ENCODE measurements at places on chromosomes 4 and X.

DNA sequence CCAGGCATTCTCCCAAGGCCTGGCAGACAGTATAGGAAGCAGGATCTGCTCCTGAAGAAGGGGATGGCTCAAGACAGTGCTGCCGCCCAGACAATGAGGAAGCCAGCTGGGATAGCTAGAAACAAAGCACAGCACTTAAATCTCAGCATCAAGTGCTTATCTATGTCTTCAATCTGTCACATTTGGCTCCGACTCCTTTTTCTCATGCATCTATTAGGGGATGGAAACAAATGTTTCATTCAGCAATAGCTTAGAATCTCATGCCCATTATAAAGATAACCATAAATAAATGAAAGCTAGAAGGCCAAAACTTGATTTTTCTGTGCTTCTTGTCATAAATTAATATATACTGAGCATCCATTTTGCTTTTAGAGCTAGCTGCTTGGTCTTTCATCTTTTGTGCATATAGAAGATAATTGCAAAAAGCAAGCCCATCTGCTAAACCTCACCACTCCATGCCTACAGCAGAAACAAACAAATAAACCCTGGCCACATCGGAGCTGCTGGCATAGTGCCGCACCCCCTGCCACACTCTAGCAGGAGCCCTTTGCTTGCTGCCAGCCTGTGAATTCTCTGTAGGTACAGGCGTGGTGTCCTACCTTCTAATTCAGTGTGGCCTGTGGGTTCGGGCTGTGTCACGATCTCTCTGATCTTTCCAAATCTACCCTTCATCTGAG, 75.9 kb downstream of the AASDH start:
- DNase-seq, result no peak

GRCh38 chrX:137945470-137945869, 379.5 kb downstream of the ZIC3 start:
- DNase-seq, result no peak

GRCh38 chr4:118221227-118221800, 131.5 kb downstream of the PRSS12 start:
- DNase-seq, result no peak

DNA sequence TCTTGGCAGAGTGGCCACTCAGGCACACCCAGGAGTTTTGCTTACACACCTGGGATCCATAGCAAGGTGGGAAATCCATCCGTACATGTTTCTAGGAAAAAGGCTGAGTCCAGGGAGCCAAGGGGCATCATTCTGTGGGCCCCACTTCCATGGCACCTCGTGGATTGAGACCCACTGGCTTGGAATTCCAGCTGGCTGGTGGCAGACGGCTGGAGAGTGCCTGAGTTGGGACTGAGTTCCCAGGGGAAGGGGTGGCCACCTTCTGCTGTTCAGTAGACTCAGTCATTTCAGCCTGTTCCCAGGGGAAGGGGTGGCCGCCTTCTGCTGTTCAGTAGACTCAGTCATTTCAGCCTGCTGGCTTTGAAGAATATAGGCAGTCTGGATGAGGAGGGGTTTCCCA, 366.0 kb upstream of the GRIA3 start:
- no peak for DNase-seq

GRCh38 chr4:142356801-142357200, 489.3 kb downstream of the INPP4B start:
- no peak for DNase-seq

GRCh38 chr4:70737006-70737405, 15.2 kb downstream of the RUFY3 start:
- DNase-seq, result no peak

DNA sequence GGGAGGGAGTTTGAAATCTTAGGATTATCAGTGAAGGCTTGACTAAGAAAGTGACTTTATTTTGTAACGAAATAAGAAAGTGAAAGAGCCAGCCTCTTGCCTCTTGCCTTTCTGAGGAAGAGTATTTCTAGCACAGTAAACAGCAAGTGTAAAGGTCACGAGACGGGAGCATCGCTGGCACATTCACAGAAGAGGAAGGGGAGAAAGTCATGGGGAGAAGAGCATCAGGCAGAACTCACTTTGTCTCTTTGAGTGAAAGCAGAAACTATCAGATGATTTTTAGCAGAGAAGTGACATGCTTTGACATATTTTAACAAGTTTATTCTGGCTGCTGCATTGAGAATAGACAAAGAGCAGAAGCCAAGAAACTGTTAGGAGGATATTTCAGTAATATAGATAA, 313.8 kb downstream of the CAMK2D start:
- no peak for DNase-seq

GRCh38 chr4:5888222-5889001, 4.5 kb downstream of the CRMP1 start:
- no peak for DNase-seq

- DNase-seq, result no peak
Measured at GRCh38 chr4:183241322-183241640, 78.8 kb downstream of the CLDN22 start.

- no peak for DNase-seq
Measured at GRCh38 chr4:82704156-82704555, 94.4 kb downstream of the SCD5 start.

- DNase-seq, result no peak
Measured at GRCh38 chrX:17403189-17403691, 28.2 kb downstream of the NHS start.

GRCh38 chr4:158121161-158121579, 51.7 kb downstream of the GASK1B start:
- DNase-seq, result peak; percentile 87

DNA sequence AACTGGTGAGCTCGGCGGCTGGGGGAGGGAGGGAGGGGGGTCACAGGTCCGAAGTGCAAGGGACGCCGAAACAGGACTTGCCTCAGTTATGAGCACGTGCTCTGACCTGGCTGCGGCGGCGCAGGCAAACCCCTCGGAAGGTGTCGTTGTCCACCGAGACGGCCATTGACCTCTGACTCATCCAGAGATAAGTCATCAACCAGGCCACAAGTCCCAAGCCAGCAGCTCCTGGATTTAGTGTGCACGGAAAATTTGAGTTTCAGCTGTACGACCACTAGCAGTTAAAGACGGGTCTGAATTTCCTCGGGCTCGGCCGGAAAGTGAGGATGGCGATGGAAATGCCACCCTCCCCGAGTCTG, 674 bp downstream of the SH3D19 start:
- DNase-seq, result no peak

DNA sequence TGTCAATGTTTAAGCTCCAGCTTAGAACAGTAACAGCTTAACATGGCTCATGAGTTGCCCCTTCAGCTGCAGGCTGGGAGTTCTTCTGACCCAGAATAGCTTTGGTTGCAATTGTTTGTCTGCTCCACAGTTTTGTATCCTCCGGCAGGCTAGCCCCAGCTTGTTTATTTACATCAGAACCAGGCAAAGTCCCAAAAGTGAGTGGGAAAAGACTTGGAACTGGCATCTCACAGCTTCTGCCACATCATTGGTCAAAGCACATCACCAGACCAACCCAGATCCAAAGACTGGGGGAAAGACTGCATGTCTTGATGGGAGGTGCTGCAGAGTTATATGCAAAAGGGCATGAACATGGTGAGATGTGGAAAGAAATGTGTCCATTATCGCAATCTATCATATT, 231.2 kb upstream of the CPEB2 start:
- DNase-seq, result no peak

GRCh38 chr4:90057091-90057490, 70.1 kb upstream of the CCSER1 start:
- no peak for DNase-seq

GRCh38 chrX:114127411-114128025, 456.4 kb upstream of the HTR2C start:
- DNase-seq, result no peak

GRCh38 chr4:22962295-22962694, 269.6 kb downstream of the GBA3 start:
- DNase-seq, result peak; percentile 17

GRCh38 chrX:153818571-153819383, 11.6 kb downstream of the PDZD4 start:
- no peak for DNase-seq

GRCh38 chrX:15438332-15438731, 54.1 kb upstream of the VEGFD start:
- no peak for DNase-seq

- DNase-seq, result no peak
Measured at GRCh38 chr4:10808591-10808990, 124.0 kb upstream of the CLNK start.

GRCh38 chr4:8841678-8842268, 29.9 kb downstream of the HMX1 start:
- no peak for DNase-seq

- DNase-seq, result no peak
Measured at GRCh38 chr4:119080721-119081541, 54.7 kb upstream of the MYOZ2 start.

DNA sequence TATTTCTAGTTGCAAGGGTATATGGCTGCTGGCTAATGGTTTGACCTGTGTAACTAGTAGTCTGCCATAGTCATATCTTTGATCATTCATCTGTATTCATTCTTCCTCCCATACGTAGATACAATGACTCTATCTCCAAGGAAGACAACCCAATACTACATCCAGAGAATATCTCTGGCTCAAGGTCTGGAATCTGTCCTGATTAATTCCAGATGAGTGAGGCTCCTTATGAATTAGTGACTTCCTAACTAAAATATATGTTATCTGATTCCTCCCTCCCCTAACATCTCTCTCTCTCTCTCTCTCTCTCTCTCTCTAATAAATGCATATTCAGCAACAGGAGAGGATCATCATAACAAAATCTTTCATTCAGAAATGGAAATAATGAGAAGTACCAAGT, 641.5 kb downstream of the FAT4 start:
- DNase-seq, result no peak

DNA sequence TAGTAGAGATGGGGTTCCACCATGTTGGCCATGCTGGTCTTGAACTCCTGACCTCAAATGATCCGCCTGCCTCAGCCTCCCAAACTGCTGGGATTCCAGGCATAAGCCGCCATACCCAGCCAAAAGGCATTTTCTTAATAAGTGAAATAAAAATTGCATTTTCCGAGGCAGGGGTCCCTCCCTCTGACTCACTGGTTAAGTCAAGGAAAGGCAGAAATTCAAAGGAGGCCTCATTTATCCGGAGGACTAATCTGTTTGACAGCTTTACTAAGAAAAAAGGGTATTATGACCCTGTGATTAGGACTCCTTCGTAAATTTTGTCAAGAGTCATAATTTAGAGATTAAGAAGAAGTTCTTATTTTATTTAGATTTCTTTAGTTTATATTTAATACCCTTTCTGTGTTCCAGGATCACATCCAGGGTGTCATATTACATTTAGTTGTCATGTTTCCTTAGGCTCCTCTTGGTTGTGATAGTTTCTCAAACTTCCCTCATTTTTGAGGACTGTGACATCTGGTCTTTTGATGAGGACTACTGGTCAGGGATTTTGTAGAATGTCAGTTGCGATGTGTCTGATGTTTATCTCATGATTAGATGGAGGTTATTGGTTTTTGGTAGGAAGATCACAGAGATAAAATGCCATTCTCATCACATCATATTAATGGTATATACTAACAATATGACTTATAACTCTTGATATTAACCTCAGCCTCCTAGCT, 753.7 kb upstream of the AMOT start:
- no peak for DNase-seq

DNA sequence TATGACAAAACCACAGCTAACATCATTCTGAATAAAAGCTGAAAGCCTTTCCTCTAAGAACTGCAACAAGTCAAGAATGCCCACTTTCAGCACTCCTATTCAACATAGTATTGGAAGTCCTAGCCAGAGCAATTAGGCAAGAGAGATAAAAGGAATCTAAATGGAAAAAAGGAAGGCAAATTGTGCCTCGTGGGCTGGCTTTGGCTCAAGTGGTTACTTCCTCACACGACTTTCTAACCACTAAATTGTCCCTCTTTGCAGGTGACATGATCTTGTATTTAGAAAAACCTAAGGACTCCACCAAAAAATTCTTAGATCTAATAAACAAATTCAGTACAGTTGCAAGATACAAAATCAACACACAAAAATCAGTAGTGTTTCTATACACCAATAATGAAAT, 57.2 kb downstream of the SCML2 start:
- no peak for DNase-seq

- DNase-seq, result no peak
Measured at GRCh38 chr4:77430847-77431246, 174.8 kb upstream of the CXCL13 start.

DNA sequence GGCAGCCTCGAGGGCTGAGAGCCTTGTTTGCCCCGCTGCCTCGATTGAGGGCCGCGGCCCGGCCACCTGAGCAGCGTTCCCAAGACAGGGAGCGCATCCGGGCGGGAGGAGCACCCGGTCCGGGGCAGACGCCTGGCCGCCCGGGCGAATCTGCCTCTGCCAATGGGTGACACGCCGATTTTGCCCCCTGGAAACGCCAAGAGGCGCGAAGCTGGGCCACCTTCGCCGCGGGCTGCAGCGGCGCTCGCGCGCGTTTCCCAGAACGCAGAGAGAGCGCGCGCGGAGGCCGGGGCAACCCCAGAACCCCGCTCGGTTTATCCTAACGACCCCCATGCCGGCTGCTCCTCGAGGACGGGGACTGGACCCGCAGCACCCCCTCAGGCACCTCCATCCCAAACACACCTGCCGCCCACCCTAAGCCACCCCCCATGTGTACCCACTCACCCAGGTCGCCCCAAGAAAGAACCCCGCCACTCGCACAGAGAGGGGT, 575 bp downstream of the MAP7D2 start:
- no peak for DNase-seq

DNA sequence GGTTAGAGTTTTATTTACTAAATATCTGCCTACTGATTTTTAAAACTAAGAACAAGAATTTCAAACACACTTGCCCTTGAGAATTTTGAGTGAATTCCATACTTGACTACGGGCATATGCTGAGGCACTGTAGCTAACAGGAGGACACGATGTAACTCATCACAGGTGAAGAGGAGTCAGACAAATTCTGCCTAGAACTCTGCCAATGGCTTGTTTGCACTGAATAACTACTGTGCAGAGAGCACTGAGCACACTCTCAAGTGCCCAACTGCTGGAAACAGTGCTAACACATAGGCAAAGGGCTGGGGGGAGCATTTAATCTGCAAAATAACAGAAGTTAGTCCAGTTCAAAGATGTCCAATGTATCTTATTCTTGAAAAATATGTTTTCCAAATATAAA, 104.4 kb downstream of the WDFY3 start:
- DNase-seq, result no peak

DNA sequence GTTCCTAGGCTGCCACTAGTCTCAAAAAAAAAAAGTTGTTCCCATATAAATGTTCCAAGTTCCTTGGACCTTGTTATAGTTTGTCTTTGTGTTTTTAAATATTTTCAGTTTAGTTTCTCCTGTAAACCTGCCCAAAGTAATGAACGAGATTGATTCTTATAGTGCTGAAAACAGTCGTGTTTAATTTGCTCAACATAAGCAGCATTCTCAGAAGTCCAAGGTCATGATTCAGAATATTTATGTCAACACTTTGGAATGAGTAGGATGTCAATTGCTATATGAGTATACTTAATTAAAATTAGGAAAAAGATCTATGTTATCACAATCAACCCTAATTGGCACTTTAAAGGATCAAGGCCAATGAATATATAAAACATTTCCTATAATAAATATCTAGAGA, 510.9 kb downstream of the PPP4R3C start:
- DNase-seq, result no peak

DNA sequence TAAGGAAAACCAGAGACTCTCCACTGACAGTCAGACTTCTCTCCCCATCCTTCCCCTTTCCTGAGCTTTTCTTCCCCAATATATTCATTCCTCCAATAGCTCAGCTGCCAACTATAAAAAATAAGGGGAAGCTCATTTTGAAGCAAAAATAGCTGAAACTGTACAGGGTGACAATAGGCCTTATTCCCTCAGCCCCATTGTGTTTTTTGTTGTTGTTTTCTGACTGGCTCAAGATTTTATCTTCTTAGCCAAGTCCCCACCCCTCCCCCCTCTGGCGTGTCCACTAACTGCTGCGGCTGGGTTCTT, 26.2 kb downstream of the PRPS1 start:
- DNase-seq, result no peak
